ENCODE measurements at places on chromosomes 11 and 22.

GRCh38 chr22:19942157-19943081 lies 801 bp upstream of the TXNRD2 start:
- DNase-seq: no peak

DNA sequence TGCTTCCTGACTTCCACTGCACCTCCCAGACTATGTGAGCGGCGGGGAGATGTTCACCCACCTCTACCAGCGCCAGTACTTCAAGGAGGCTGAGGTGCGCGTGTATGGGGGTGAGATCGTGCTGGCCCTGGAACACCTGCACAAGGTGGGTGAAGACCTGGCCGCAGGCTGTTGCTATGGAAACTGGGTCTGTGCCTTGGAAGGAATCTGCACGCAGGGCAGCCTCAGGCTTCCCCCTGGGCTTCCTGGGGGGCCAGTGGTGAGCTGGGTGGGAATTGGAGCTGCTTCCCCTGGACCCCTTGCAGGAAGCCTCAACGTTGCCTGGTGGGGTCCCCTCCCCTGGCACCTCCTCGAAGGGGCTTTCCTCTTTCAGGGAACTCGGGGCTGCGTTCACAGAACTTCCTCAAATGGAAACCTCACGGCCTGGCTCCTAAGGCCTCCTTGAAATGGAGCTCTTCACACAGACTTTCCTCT lies 1.5 kb downstream of the RPS6KA4 start:
- DNase-seq: no peak

GRCh38 chr11:30468881-30469280 lies 117.3 kb downstream of the MPPED2 start:
- no peak for DNase-seq

GRCh38 chr11:110467556-110467955 lies 37.8 kb downstream of the FDX1 start:
- no peak for DNase-seq

GRCh38 chr22:25928038-25928437 lies 186.1 kb downstream of the MYO18B start:
- DNase-seq: no peak

DNA sequence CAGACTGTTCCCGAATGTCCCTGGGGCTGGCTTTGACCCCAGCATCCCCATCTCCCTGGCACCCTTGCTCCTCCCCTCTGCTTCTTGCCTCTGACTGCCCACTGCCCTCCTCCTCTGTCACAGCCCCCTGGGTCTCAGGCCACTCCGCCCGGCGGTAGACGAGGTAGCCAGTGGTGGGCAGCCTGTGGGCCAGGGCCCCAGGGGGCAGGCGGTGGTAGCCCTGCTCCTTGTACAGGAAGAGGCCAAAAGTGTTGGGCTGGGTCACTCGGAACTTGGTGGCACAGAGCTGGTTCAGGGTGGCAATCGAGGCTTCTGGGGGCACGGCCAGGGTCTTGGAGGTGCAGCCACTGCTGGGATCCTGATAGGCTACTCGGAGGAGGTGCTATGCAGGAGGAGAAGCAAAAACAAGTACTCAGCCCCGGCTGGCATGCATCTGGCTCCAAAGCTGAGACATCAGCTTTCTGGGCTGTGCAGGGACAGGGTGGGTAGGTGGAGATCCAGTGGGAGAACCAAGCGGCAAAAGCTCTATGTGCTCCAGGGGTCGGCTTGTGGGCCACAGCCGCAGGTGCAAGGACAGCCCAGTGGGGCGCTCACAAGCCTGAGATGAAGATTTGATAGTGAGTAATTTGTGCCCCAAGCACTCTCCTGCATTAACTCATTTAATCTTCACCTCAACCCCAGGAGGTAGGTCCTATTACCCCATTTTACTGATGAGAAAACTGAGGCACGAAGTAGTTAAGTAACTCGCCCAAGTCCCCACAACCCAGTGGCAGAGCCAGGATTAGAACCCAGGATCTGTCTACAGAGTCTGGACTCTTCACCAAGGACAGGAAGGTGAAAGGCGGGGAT lies 3.6 kb downstream of the RIN1 start:
- no peak for DNase-seq

DNA sequence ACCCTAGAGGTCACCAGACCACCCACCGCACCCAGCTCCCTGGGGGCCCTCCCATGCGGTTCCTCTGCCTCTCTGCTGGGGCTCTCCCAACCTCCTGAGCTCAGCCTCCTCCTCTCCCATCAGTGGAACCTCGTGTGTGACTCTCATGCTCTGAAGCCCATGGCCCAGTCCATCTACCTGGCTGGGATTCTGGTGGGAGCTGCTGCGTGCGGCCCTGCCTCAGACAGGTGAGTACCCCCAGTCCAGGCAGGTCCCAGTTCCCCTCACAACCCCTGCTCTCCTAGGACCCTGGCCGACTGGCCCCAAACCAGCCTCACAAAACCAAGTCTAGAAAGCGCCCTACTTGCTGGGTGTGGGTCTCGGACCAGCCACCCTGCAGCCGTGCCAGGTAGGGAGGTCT lies 1.6 kb downstream of the SLC22A12 start:
- DNase-seq: no peak

GRCh38 chr11:76785513-76785912 lies 2.4 kb downstream of the TSKU start:
- no peak for DNase-seq

GRCh38 chr11:80156062-80156461 lies 715.2 kb upstream of the TENM4 start:
- DNase-seq: no peak

GRCh38 chr11:1988667-1989317 lies 8.8 kb downstream of the H19 start:
- no peak for DNase-seq

DNA sequence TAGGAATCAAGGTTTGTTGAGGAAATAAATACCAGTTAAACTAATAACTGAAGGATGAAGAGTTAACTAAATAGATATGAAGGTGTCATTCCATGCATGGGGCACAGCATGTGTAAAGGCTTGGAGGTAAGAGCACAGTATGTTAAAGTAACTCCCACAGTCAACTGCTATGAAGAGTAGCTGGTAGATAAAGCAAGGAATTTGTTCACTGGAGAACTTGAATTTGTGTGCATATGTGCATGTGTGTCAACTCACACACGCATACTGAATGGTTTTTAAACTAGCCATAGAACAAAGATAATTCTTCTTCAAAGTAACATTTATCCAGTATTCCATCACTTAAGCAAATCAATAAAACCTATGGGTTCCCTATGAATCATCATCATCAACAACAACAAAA lies 135.9 kb downstream of the FAM76B start:
- DNase-seq: no peak

DNA sequence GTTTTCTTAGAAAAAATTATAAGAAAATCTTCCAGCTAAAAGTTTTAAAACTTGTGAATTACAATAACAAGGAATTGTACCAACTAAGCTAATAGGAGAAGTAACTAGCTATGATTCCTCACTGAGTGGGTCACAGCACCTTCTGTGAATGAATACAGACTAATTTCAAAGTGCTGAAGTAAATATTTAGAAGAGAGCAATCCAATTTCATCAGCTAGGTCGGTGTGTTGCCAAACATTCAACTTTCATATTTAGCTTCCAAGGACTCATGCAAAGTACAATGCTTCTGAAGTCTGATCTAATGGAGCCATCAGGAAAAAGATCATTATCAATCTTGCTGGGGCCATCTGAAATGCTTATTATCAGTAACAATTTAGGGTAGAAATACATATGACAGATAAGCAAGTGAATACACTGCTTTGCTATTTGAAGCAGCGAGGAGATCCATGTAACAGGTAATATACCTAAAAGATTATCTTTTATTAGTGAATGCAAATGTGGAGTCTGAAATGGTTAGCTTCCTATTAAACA lies 750.6 kb upstream of the CCDC90B start:
- DNase-seq: no peak

GRCh38 chr11:33912405-33913361 lies 20.8 kb upstream of the LMO2 start:
- no peak for DNase-seq

GRCh38 chr11:35689081-35689996 lies 26.8 kb downstream of the TRIM44 start:
- DNase-seq: no peak

DNA sequence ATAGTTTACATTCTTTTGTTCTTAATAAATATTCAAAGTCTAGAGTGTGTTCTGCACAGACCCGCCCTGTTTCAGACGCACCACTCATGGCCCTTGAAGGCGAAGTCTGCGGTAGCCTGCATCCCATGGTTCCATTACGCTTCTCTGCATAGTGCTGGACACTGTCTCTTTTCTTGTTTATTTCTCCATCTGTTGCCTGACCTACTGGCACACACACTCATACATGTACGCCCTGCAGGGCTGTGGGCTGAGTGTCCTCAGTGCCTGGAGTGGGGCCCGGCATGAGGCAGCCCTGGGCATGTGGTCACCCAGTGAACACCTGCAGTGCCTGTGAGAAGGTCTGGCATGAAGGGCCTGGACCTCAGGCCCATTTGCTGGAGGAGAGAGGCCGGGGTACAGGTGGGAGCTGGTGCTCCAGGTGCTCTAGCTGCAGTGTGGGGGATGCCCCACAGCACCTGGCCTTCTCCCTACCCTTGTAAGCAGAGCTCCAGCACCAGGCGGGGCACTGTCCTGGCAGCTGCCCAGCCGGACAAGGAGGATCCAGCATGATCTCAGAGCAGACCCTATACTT lies 404.1 kb downstream of the TBC1D22A start:
- no peak for DNase-seq

- no peak for DNase-seq
These were observed 16.5 kb downstream of the MOB2 start for GRCh38 chr11:1469911-1470680.

- no peak for DNase-seq
These were observed 30.1 kb upstream of the SYT13 start for GRCh38 chr11:45316258-45316657.

GRCh38 chr22:49513358-49513851 lies 314.3 kb downstream of the BRD1 start:
- no peak for DNase-seq

GRCh38 chr11:64735725-64736259 lies 8.2 kb downstream of the RASGRP2 start:
- DNase-seq: no peak

GRCh38 chr22:45435544-45436139 lies 22.1 kb downstream of the RIBC2 start:
- peak; percentile 62 for DNase-seq

GRCh38 chr22:40325315-40325714 lies 21.0 kb upstream of the ADSL start:
- peak; percentile 37 for DNase-seq

- no peak for DNase-seq
These were observed 222.5 kb upstream of the KIRREL3 start for GRCh38 chr11:127223026-127223425.

DNA sequence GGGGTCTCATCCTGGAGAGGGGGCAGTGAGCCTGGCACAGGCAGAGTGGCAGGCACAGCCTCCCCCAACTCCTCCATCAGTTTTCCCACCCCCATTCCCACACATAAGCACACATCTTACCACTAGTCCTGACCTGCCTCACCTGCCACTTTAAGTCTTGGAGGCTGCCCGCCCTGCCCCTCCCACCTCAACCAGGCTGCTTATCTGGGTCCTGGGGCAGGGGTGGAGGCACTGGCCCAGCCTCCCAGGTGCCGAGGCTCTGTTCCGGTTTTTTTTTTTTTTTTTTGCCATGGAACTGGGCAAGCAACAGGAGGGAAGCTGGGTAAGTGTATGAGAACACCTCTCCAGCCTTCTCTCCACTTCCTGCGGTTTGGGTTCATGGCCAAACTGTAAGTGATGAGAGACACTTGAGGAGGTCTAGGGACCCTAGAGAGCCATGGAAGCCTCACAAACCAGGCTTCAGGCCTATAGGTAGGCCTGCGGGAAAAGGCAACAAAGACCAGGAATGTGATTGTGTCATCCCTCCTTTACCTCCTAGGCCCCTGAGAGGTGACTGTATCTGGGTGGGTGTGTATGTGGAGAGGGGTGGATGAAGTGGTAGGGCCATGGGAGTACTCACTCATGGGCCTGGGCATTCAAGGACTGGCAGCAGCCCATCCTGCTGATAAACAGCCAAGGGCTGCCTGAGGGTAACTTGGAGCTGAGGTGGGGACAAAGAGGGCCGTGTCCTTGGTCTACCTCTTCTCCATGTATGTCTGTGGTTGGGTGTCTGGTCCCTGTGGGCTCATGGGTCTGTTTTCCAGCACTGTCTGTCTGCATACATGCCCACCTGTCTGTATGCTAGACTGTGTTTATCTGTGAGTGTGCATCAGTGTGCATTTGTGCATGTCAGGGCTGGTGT lies 22.6 kb downstream of the PHLDB1 start:
- DNase-seq: no peak

- no peak for DNase-seq
These were observed 94.8 kb upstream of the ASPHD2 start for GRCh38 chr22:26334232-26334631.

- no peak for DNase-seq
These were observed 56.8 kb downstream of the PRR5L start for GRCh38 chr11:36352922-36353321.

DNA sequence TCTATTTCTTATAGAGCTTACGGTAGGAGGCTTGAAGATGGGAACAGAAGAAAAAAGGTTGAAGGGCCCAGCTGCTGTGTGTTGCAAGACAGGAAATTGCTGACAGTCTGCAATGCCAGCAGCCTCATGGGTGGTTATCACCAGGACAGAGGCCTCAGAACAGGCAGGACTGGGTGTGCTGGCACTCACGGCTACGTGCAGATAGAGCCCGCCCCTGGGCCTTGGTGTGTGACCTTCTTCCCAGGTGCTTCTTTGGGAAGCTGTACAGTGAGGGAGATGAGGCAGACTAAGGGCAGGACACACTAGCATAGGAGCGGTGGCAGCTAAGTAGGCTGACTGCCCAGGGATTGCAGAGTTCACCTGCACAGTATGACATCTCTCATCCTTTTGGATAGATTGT lies 12.6 kb downstream of the PRAME start:
- no peak for DNase-seq

DNA sequence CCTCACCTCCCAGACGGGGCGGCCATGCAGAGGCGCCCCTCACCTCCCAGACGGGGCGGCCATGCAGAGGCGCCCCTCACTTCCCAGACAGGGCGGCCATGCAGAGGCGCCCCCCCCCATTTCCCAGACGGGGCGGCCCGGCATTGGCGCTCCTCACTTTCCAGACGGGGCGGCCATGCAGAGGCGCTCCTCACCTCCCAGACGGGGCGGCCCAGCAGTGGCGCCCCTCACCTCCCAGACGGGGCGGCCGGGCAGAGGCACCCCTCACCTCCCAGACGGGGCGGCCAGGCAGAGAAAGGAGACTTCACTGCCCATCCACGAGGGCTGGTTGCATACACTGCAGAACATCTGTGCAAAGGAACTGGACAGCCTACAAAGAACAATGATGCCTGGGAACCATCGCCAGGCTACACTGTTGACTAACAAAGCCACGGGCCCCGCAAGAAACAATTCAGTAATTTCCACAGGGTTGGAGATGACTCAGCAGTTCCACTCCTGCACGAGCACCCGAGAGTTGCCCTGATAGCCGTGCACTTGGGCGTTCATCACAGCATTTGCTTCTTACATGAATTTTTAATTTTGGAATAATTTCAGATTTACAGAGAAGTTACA lies 58.7 kb downstream of the CTTN start:
- DNase-seq: no peak

All from stimulated activated CD8-positive, alpha-beta memory T cell treated with anti-CD3 and anti-CD28 coated beads, Interleukin-7, amount 100 ng/mL, for 24 hours (primary cell).